ENCODE measurements at places on chromosomes 2 and 18.

GRCh38 chr18:11871501-11871900 lies 20.3 kb downstream of the CHMP1B start:
- DNase-seq = no peak

- no peak for DNase-seq
Observed at GRCh38 chr18:11541179-11541578, 68.2 kb upstream of the SLC35G4 start.

DNA sequence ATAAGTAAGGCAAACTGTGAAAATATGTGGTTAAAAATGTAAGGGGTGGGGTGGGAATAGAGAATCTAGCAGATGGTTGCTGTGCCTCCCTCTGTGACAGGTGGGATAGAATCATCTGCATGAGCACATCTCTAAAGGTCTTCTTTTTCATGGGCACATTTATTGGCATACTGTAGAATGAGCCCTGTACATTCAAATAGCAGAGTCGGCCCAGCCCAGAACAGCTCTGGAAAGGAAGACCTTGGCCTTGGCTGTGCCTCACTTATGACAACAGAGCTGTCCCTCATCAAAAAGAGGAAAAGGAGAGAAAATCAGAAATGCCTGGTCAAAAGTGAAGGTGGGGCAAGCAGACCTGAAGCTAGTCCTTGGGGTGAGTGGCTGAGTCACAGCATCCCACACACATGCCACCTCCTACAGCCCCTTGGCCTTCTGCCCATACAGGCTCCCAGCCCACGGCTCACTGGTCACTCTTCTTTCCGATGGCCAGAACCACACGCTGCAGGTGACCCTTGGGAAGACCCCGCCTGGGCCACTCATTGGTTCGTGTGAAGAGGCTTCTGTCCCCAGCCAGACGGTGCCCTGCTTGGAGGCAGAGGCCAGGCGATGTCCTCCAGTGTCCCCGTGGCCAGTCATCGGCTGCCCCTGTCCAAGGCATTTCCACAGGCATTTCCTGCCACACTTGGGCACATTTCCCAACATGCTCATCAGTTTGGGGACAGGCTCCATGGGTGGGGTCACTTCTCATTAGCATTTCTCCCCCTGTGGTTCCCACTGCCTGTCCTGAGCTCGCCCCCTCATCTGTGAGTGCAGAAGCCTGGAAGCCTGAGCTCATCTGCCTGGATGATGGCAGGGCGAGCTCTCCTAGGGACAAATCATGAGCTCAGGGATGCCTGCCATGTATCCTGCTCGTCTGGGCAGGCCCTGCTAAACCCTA lies 113.6 kb downstream of the MCFD2 start:
- DNase-seq = peak; percentile 58

GRCh38 chr2:70994009-70994698 lies 519 bp downstream of the TEX261 start:
- DNase-seq = peak; percentile 58

GRCh38 chr2:25301453-25302352 lies 40.0 kb downstream of the DNMT3A start:
- no peak for DNase-seq

GRCh38 chr18:40902436-40902835 lies 1052.6 kb upstream of the PIK3C3 start:
- DNase-seq = no peak

DNA sequence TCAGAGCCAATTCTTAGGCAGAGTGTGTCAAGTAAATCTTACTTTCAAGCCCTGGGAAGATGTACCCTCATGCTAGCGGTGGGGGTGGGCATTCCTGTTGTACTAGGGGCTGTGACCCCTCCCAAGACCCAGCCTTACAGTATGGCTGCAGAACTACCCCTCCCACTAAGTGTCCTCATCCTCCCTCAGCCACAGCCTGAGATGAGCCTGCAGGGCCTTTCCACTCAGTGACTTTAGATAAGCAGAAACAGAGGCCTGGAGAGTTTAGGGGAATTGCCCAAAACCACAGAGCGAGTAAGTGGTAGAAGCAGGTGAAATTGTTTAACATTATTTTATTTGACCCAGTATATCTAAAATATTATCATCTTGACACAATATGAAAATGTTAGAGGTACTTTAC lies 36.6 kb downstream of the TTC32 start:
- DNase-seq = no peak

- no peak for DNase-seq
Observed at GRCh38 chr18:77557046-77557587, 307.5 kb downstream of the GALR1 start.

- DNase-seq = peak; percentile 46
Observed at GRCh38 chr2:234672498-234673150, 175.7 kb upstream of the ARL4C start.

GRCh38 chr2:234858790-234859329 lies 93.0 kb upstream of the SH3BP4 start:
- DNase-seq = no peak

GRCh38 chr2:199606193-199606780 lies 148.5 kb upstream of the SATB2 start:
- DNase-seq = no peak

DNA sequence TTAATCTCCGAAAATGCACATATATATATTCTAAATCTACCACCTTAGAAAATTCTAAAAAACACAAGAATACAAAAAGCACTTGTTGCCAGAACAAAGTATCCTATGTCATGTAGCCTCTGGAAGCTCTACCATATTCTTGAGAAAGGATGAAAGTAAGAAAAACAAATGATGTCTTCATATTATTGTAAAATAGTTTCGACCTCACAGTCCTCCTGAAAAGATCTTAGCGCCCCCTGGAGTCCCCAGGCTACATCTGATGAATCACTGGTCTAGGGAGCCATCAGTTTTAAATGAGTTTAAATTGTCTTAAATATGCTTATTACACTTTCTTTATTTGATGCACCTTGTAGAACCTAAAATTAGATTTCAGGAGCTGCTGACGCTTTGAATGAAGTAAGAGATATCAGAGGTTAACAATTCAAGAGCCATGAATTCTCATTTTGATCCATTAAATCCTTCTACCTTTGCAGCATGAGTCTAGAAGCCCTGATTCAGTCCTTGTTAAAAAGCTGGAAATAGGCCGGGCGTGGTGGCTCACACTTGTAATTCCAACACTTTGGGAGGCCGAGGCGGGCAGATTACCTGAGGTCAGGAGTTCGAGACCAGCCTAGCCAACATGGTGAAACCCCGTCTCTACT lies 138.8 kb downstream of the MCFD2 start:
- DNase-seq = no peak

DNA sequence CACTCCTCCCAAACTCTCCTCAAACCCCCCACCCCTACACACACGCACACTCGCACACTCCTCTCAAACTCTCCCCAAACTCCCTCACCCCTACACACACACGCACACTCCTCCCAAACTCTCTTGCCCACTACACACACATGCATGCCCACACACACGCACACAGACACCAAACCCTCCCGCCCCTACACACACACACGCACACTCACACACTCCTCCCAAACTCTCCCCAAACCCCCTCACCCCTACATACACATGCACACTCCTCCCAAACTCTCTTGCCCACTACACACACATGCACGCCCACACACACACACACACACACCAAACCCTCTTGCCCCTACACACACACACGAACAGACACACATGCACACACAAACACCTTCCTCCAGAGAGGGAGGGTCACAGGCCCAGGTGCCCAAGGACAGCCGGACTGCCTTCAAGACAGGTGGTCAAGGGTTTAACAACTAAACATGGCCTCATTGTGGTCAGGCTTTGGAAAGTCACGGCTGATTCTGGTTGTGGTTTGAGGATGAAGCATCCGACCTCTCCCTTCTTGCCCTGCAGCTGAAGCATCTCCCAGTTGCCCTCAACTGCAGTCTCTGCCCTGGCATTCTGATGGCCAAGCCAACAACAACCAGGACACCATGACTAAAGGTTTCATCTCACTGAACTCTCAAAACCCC lies 72.3 kb upstream of the SNTG2 start:
- no peak for DNase-seq

DNA sequence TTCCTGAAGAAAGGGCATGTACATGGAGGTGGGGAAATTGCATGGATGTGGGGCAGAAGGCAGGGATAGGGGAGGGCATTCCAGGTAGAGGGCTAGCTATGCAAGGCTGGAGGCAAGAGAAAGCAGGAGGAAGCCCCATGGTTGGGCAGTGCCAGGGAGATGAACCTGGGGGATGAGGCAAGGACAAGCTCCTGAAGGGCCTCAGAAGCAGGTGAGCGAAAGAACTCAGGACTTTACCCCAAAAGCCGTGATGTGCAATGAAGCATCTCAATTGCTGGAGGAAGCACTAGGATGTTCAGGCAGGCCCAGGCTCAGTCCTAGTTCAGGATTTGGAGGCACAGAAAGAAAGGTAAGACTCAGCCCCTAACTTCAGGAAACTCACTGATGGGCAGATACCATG lies 117.0 kb upstream of the EPAS1 start:
- DNase-seq = no peak

DNA sequence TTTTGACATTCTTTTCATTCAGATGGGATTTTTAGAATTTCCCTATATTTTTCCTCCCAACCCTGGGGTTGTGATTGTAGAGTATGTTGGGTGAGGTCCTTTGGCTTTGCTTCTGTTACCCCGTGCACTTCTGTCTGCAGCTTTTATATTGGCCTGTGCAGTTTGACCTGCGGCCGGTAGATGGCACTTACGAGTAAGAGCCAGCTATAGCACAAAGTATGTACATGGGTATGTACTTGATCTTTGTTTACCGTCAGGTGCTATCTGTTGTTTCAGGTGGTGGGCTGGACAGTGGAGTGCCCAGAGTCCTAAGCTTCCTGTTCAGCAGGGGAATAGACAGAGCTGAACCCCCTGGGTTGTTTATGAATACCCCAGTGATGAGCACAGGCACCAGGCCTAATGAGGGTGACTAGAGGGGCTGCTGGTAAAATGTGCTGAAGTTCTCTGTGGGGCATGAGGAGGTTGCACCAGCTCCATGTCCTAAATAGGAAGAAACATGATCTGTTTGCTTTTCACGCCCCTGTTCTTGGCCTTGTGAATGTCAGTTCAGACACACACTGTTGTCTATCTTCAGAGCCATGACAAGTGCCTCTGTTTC lies 58.9 kb upstream of the THUMPD2 start:
- DNase-seq = no peak

- no peak for DNase-seq
Observed at GRCh38 chr2:133591164-133591563, 22.9 kb upstream of the NCKAP5 start.

DNA sequence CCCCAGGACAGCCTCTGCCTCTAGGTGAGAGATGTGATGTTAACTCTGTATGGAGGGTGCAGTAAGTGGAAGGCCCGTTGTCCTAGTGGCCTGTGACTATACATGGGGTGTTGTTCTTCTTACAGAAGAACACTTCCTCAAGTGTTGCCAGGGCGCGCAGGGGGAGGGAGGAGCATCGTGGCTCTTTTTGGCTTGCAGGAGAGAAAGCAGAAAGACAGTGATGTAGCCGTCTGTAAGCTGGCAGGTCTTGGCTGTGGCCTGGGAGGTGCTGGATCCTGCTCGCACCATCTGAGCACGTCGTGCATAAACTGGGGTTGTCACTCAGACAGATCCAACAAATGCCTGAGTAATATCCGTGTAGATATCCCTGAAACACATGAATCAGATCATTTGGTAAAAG lies 44.3 kb downstream of the ZNF236 start:
- DNase-seq = no peak

GRCh38 chr2:132697556-132698205 lies 27.7 kb upstream of the LYPD1 start:
- DNase-seq = no peak

DNA sequence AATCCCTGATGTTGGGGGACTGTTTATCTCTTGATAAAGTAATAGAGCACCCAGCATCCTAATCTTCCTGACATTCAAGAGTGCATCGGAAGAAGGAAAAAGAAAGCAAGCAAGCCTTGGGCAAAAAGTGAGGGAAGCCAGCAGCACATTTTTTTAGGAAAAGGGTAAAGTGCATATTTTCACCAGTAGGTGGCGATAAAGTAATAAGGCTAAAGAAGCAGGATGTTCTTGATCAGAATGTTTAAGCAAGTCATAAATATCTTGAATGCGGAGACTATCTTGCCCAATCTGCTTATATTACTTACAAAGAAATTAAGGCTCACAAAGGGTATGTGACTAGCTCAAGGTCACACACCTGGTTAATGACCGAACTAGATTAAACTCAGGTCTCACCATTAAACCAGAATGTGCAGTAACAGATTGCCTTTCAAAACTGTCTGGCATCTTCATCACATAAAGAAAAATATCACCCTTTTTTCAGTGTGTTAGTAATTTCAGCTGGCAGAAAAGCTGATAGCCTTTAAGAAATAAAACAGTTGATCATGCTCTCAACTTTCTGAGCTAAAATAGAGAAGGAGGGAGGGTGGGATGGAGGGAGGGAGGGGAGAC lies 83.8 kb downstream of the VIT start:
- DNase-seq = no peak

DNA sequence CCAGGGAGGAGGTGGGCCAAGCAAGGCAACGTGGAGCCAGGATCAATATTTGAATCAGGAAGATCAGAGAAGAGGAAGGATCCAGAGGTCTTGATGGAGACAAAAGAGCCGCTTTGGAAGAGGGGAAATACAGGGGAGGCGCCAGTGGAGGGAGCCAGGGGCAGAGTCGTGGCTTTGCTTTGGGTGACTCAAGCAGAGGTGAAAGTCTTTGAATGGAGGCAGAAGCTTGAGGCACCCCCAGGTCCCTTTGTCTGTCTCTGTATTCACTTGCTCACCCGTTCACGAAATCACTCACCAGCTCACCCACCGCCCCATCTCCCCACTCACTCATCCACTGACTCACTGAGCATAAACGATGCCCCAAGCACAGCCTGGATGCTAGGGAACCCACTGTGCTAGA lies 134.1 kb downstream of the ACOXL start:
- no peak for DNase-seq

DNA sequence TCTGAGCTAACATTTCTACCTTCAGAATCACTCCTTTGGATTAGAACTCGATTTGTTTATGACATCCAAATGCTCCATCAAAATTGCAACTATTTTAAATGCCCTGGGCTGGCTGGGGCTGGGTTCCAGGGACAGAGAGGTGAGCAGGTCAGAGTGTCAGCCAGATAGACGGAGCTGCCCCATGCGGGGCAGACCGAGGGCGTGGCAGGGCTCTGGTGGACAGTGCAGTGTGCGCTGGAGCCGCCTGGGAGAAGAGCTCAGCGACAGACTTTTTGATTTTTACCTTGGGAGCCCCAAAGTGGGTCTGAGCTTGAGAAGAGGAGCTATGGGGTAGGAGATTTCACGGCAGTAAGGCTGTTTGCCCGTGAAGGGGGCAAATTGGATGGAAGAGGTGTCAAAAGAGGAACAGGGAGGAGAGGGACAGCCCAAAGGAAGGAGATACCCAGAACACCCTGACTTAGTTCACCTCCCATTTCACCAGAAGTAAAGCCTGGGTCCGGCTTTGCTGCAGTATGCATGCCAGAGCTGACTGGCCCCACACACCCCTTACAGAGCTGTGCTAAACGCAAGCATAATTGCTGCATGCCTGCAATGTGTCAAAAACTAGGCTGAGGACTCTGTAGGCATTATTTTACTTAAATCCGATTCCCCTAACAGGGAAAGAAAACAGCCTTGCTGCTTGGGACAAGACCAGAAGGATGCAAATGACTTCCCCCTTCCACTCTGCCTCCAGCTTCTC lies 33.7 kb downstream of the EN1 start:
- DNase-seq = no peak

- DNase-seq = no peak
Observed at GRCh38 chr2:26932974-26933373, 37.5 kb upstream of the MAPRE3 start.

- DNase-seq = no peak
Observed at GRCh38 chr2:155377266-155377680, 678.8 kb downstream of the KCNJ3 start.

Measured in right atrium auricular region (tissue), 2 donors.